ENCODE measurements at places on chromosomes 13 and 19.

- DNase-seq, result peak; percentile 95
Measured at GRCh38 chr19:17292301-17293074, 10.7 kb downstream of the ABHD8 start.

GRCh38 chr13:30257468-30258099 lies 49.8 kb downstream of the KATNAL1 start:
- peak; percentile 14 for DNase-seq

DNA sequence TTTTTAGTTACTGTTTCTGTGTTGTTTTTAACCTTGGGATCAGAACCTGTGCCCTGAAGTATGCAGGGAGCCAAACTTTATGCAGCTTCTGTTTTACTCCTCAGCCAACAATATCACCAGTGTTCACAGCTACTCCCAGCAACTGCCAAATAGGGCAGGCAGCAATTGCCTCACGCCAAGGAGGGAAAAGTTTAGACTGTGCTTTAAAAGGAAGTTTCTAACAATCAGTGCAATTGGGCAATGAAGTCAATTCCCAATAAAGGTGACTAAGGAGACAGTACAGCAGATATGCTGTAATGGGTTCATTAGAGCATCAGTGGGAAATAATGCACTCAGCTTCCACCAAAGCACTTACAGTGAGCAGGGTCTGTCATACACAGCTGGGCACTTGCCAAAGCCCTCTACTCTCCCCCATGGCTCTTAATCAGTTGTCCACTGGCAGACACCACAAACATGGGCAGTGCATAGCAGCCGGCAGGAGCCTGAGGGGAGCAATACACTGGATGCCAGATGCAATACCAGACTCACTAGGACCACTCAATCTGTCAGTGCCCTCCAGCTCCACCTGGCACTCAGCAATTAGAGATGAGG lies 19.3 kb downstream of the ENOX1 start:
- peak; percentile 29 for DNase-seq

- no peak for DNase-seq
Measured at GRCh38 chr13:49371943-49372613, 71.8 kb downstream of the CAB39L start.

- DNase-seq, result no peak
Measured at GRCh38 chr13:109627649-109628048, 158.7 kb downstream of the IRS2 start.

- peak; percentile 67 for DNase-seq
Measured at GRCh38 chr13:33642374-33643065, 175.4 kb upstream of the RFC3 start.

DNA sequence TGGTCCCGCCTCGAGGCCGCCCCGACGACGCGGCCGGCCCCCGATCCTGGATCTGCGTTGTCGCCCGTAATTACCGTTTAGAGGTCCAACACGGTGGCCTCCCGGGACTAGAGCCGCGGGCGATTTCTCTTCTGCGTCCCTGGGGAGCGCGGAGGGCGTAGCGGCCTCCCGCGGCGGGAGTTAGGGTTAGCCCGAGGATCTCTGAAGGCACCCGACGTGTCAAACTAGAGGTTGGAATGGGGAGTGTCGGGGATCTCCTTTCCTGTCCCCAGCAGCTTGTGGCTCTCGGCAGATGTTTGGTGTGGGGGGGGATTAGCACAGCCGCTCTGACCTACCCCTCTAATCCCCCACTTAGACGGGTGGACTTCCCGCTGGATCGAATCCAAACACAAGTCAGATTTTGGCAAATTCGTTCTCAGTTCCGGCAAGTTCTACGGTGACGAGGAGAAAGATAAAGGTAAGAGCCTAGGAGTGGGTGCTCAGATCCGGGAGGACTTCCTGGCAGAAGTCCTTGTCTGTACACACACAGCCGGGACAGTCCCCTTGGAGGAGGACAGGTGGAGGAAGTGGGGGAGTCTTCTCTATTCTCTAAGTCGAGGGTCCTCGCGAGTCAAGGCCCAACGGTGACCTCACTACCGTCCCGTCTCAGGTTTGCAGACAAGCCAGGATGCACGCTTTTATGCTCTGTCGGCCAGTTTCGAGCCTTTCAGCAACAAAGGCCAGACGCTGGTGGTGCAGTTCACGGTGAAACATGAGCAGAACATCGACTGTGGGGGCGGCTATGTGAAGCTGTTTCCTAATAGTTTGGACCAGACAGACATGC lies 581 bp downstream of the CALR start:
- DNase-seq, result peak; percentile 30

GRCh38 chr19:42250666-42251531 lies 4.0 kb downstream of the ERF start:
- peak; percentile 62 for DNase-seq

- DNase-seq, result peak; percentile 43
Measured at GRCh38 chr13:45833663-45834375, 17.7 kb downstream of the SIAH3 start.

GRCh38 chr13:91701975-91702374 lies 303.6 kb downstream of the GPC5 start:
- DNase-seq, result no peak

DNA sequence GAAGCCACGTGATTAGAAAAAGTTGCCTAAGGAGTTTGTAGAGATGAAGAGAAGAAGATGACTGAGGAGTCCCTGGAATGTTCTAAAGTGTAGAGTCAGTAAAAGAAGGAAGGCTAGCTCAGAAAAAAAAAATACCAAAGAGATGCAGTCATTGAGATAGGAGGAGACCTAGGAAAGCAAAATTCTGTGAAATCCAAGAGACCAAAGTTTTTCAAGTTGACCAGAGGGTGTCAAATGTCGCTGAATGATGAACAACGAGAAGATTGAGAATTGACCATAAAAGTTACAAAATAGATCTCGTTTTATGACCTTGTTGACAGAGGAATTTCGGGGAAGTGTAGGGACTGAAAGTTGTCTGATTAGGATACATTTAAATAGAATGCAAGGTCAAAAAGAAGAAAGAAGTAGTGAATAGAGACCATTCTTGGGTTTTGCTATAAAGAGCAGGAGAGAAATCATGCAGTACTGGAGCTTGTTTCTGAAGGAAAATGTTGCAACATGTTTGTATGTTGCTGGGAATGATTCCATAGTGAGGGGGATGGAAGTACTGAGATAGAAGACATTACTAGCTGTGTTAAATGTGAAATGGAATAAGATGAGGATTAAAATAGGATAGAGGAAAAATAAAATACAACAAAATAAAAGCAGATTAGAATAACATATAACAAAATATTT lies 30.2 kb upstream of the HTR2A start:
- peak; percentile 58 for DNase-seq
